ENCODE measurements at places on chromosomes 16 and 17.
A peak's percentile ranks its signal among the peaks of the same experiment; 100 is the strongest.

DNA sequence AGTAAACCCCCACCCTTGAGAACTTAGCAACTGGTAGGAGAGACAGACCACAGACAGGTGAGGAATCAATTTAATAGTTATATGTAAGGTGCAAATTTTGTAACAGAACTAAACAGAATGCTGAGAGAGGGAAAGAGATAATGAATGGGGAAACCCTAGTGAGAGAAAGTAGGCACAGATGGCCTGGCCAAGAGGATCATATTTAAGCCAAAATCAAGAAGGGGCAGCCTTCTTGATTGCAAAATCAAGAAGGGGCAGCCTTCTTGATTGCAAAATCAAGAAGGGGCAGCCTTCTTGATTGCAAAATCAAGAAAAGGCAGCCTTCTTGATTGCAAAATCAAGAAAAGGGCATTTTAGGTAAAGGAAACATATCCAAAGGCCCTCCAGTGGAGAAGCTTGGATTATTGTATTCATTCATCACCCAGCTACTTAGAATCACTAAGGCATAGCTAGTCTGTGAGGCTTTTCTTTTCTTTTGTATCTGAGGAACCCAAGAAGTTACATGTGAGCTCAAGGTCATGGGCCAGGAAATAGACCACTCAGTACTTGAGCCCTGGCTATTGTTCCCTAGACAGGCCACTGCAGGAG, 190.6 kb downstream of the CYLD start:
- DNase-seq, result no peak

DNA sequence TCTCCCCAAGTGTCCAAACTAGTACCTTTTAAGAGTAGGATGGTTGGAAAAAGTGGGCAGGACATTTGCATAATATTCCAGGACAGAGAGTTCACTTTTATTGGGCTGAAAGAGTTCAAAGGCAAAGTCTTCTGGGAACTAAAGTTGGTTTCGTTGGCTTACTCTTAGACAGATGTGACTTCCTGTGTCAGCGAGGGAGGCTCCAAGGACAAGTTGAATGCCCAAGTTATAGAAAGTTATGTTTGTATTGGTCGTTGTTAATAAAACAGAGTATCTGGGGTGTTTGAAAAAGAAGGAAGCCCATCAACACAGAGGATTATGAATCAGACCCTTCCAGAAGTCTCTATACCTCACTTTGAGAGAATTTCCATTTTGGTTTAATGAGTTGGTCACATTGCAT, 117.3 kb upstream of the TBX2 start:
- no peak for DNase-seq

- DNase-seq, result no peak
Observed at GRCh38 chr17:75047398-75048098, 523 bp downstream of the KCTD2 start.

GRCh38 chr16:77696149-77696548, 26.2 kb upstream of the NUDT7 start:
- DNase-seq, result no peak

- no peak for DNase-seq
Observed at GRCh38 chr17:15510361-15510760, 42.9 kb upstream of the CDRT4 start.

DNA sequence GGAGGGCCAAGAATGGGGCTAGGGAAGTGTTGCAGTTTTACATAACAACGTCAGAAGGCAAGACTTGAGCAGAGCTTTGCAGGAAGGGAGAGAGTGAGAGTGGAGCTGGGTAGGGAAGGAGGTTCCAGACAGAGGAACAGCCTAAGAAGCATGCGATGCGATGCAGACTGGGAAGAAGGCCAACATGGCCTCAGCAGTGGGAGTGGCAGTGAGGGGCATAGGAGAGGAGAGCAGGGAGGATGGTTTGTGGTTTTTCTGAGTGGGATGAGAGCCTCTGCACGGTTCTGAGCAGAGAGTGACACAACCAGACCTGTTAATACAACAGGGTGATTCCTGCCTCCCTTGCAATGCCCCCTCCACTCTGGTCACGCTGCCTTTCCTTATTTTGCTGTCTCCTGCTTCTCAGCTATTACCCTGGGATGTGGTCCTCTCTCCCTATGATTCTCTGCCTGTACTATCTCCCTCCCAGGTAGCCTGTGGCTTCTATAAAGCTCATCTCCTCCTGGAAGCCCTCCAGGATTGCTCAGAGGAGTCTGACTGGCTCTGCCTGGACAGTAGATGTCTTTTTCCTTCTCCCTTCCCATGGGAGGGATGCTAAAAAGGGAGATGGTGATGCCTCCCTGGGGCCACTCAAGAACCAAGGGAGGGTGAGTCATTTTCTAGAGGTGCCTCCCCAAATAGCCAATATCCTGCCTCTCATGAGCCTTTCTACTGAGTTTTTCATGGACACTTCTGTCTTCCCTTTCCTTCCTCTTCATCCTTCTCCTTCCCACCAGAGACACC, 38.7 kb upstream of the NGFR start:
- DNase-seq, result no peak

DNA sequence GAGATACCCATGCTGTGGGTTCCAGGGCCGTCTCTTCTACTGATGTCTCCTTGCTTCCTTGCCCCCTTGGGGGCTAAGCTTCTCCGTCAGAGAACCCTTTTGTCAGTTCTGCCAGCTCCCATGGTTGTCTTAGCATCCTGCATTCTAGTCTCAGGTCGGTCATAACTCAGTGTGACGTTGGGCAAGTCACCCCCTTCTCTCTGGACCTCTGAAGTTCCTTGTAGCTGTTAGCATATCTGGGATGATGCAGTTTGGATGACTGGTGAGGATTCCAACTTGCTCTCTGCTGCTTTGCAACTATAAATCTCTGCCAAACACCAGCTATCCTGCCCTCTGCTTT, 8.9 kb upstream of the MYL4 start:
- DNase-seq, result peak; percentile 63

GRCh38 chr17:78767806-78768205, 14.3 kb downstream of the CYTH1 start:
- no peak for DNase-seq

- DNase-seq, result peak; percentile 68
Observed at GRCh38 chr16:72099377-72099818, 5.8 kb downstream of the DHX38 start.

DNA sequence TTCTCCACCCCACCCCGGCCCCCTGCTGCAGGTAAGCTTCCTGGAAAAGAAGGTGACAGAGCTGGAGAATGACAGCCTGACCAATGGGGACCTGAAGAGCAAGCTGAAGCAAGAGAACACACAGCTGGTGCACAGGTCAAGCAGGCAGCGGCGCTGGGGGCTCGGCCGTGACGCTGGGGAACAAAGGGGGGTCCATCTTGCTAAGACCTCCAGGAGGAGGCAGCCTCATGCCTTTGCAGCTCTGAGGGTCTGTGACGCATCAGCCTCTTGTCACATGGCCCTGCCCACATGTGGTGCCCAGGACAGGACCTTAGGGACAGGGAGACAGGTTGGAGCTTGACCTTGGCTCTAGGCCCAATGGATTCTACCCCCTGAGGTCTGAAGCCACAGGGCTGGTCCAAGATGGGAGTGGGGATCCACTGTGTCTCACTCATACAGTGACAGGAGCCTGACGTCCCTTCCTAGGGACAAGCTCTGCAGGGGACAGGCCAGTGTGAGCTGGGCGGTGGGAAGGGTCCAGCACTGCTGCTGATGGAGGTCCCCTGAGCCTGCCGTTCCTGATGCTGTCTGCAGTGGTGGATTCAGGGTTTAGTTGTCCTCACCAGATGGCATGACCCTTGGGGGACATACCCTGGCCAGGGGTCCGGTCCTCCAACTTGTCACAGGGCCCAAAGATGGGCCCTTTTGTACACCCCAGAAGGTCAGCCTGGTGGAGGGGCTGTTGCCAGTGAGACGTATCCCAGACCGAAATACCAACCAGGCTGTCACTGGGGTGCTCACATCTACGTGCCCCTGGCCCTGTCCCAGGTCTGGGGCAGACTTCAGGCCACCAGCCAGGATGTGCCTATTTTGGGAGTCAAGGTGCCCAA, 132.6 kb downstream of the RAB11FIP4 start:
- no peak for DNase-seq

GRCh38 chr16:10660950-10661635, 33.6 kb downstream of the TEKT5 start:
- no peak for DNase-seq

GRCh38 chr16:87150681-87151280, 166.4 kb downstream of the C16orf95 start:
- DNase-seq, result no peak

GRCh38 chr16:89345642-89346150, 128.2 kb downstream of the ZNF778 start:
- DNase-seq, result no peak

DNA sequence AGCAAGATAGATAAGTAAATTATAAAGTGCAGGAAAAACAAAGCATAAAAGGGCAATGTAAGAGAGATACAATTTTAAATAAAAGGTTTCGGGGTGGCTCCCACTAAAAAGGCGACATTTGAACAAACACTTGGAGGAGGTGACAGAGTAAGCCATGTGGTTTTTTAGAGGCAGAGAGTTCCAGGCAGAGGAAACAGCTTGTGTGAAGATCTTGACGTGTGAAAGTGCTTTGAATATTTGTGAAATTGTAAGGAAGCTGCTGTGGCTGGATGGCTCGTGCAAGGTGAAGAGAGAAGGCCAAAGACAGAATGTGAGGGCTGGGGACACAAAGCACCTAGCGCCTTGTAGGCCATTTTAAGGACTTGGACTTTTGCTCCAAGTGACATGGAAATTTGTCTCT, 28.6 kb upstream of the HYDIN start:
- no peak for DNase-seq

- peak; percentile 75 for DNase-seq
Observed at GRCh38 chr17:35568561-35568960, 7.9 kb upstream of the SLFN14 start.

- no peak for DNase-seq
Observed at GRCh38 chr16:65384441-65384840, 262.6 kb upstream of the CDH11 start.

DNA sequence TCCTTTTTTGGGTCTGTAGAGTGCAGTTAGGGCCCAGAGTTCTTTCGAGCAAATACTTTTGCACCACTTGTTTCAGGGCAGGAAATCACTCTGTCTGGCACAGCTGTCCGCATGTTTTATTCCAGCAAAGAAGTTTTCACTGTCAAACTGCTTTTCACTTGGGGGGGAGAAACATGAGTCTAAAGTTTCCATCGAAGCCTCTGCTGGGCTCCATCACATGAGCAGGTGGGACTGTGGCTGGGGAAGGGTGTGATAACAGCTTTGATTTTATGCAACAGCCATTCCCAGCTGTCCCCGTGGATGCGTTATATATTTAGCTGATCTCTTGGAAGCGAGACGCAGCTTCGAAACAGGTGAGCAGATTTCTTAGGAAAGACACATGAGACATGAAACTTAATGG, 288.6 kb downstream of the SNX29 start:
- DNase-seq, result no peak

- DNase-seq, result no peak
Observed at GRCh38 chr16:86984991-86985647, 332.1 kb downstream of the C16orf95 start.

DNA sequence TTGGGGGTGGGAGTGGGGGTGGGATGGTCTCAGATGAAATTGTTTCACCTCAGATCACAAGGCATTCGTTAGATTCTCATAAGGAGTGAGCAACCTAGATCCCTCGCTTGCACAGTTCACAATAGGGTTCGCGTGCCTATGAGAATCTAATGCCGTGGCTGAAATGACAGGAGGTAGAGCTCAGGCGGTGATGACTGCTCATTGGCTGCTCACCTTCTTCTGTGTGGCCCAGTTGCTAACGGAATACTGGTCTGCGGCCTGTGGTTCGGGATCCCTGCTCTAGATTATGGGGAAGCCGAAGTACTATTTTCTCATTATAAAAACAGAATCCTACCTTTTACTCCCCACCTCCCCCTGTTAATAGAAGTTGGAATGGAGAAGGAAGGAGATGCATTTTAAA, 18.9 kb downstream of the CLTC start:
- no peak for DNase-seq

- DNase-seq, result peak; percentile 73
Observed at GRCh38 chr17:44530896-44531418, 26.3 kb upstream of the FZD2 start.

DNA sequence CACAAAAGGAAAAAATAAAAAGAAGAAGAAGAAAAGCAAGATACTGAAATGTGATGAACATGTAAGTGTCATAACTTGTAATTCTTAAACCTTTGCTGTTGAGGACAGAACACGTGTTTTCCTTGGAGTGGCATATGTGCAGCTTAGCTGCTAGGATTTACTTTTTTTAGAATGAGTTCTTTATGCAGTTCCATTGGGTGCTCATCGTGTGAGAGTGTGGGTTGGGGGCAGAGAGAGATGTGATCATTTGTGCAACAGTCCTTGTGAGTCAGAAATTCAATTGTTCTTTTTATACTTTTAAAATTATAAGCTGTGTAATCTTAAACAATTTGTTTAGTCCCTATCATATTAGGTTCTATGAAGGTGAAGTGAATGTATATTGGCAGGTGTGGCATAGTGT, 5.5 kb upstream of the DHRS11 start:
- DNase-seq, result no peak

DNA sequence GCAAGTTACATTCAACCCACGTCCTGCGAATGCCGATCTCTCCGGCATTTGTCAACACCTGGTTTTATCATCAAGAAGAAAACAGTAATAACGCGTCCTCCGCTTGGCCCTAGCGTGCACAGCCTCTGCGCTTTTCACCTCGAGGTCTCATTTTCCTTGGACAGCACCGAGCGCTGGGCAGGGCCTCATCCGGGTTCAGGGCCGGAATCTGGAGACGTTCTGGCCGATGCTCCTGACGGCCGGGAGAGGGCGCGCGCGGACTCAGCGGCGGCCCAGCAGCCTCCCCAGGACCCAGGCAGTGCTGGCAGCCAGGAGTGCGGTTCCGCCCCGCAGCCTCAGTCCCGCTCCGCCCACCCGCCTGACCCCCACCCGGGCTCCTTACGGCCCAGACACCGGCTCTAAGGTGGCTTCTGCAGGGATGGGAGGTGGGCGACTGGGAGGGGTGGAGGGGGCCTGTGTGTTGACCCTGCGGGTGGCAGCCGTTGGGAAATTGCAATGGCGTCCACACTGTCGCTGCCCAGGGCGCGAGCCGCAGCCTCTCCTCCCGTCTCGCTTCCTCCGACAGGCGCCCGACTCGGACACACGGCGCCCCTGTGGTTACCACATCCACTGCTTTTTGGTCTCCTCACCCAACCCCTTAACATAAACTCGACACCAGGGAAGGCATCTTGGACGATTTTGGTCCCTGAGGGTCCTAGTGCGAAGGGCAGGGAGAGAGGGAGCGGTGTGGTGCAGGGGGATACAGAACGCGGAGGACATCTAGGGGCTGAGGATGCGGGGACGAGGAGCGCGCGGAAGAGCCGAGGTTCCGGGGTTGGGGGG, 7.4 kb upstream of the FLYWCH1 start:
- DNase-seq, result peak; percentile 91

- no peak for DNase-seq
Observed at GRCh38 chr17:83028851-83029250, 50.6 kb upstream of the METRNL start.

DNA sequence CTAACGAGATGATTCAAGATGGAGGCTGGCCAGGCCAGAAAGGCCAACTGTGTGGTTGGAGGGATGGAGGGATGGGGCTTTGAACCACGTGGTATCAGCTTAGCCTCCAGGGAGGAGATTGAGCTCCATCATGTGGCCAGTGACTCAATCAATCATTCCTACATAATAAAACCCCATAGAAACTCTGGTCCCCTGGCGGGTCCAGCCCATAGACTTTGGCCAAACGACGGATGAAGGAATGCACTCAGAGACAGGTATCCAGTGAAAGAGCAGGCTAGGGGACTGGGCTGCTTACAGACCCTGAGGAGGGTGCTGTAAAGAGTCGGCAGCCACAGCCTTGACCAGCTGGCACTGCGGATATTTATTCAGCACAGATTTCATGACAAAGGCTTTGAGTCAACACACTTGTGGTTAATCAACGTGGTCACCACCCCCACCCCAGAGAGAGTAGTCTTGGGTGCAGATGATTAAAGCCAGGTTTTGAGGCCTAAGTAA, 308.7 kb upstream of the TNRC6C start:
- no peak for DNase-seq

- no peak for DNase-seq
Observed at GRCh38 chr16:24776501-24777220, 47.2 kb downstream of the TNRC6A start.
